ENCODE measurements at places on chromosomes 3 and 15.

GRCh38 chr15:43985976-43986680 lies 159.3 kb downstream of the WDR76 start:
- DNase-seq, result no peak

- no peak for DNase-seq
Measured at GRCh38 chr15:80207887-80208286, 44.1 kb downstream of the CTXND1 start.

DNA sequence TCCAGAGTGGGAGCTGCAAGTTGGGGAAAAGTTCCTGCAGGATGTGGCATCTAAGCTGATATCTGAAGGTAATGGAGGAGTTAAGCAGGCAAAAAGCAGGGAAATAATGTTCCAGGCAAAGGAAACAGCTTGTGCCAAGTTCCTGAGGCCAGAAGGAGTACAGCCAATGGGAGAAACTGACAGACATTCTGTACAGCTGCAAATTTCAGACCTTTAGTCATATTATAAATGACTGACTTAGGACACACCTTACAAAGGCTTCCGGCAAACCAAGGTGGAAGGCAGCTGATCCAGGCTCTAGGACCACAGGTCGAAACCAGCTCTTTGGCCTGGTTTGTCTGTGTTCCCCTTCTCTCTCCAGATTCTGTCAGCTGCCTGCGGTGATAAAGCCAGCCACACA lies 9.3 kb downstream of the WWTR1 start:
- DNase-seq, result no peak

GRCh38 chr3:51538115-51538458 lies 432 bp upstream of the RAD54L2 start:
- no peak for DNase-seq

DNA sequence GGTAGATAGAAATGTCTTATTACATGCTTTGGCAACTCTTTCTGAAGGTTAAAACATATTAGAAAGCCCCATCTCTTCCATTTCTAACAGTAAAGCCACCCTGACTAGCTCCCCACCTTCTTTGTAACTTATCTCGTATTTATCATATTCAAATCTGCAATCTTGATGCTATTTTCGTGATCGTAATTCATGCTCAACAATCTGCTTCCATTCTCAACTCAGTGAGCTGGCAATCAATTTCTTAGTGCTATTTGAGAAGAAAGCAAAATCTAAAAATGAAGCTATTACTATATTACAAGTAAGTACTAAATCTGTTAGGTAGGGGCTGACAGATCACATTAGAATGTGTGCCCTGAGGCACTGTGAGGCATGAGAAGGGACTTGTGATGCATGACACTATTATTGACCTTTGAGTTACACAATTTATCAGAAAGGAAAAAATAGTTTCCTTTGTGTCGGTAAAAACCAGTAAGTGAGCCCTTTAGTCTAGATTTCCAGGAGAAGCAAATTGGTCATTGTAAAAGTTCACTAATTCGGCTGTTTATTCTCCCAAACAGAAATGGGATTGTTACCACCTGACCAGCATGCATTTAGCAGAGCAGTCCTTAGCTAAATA lies 379.7 kb upstream of the CNTN6 start:
- DNase-seq, result no peak

DNA sequence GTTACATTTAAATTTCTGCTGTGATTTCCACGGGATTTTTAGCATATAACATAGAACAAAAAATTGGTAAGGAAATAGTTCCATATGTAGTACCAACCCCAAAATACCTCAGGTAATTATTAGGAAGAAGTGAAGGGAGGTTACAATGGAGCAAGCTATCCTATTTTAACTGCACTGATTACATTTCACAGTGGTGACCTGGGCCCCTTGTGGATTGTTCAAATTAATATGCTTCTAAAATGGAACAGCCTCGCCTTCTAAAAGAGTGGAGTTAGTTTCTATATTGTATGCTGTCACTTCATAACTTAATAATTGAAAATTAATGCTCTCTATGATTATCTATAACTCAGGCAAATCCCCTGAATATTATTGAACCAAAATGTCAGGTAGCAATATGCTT lies 651.7 kb upstream of the GBE1 start:
- DNase-seq, result no peak

- no peak for DNase-seq
Measured at GRCh38 chr3:151278230-151278629, at the start of gene P2RY14. Gene P2RY14 (minus strand): TSS chr3:151278542. CDS start chr3:151214316, 64,226 bp downstream.

- DNase-seq, result no peak
Measured at GRCh38 chr3:195133462-195133861, 137.5 kb downstream of the XXYLT1 start.

- no peak for DNase-seq
Measured at GRCh38 chr3:75886971-75887526, 101.7 kb upstream of the ZNF717 start.

GRCh38 chr3:4751029-4751501 lies 228.2 kb upstream of the BHLHE40 start:
- DNase-seq, result no peak

- DNase-seq, result no peak
Measured at GRCh38 chr3:178513546-178514380, 22.5 kb upstream of the KCNMB2 start.

GRCh38 chr3:158733656-158734055 lies 1.4 kb upstream of the RARRES1 start:
- no peak for DNase-seq

GRCh38 chr3:183192650-183193300 lies 30.2 kb upstream of the LAMP3 start:
- no peak for DNase-seq

DNA sequence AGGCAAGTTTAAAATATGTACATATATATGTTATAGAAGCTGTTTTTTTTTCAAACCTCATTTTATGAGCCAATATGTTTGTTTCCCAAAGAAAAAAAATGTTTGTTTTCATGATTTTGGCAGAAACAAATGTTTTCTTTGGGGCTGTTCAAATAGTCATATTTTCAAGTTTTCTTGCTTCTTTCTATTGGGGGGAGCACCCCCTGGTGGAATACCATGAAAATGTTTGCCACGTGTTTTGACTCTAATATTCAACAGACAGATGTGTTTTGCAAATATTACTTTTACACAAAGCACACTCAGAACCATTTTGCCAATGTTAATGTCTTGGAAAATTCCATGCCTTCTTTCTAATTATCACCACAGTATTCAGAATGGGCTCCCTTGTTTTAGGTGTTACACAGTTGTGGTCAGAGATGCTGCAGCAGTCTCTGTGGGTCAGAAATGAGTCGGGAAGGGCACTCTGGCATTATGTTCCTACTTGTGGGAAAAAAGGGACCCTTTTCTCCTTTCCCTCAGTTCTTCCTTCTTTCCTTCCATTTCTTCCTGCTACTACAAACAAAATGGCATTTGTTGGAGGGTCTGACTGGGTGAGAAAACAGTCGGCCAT lies 817.0 kb downstream of the TUSC7 start:
- DNase-seq, result no peak

- no peak for DNase-seq
Measured at GRCh38 chr15:33565094-33565493, 254.3 kb downstream of the RYR3 start.

DNA sequence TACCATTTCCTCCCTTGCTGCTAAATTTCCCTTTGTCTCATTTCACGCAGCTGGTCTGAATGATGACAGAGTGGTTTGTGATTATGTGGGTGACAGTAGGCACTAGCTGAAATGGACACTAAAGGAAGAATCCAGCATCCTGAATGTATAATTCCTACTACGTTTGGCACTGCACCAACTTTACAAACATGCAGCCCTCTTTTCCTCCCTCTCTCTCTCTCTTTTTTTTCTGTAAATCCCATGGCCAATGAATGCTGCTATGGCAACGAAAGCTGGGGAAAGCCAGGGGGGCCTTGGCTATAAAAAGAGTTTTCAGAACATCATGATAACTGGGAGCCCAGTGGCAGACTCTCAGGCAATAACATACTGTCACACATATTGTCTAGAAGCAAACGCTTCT lies 367.2 kb upstream of the AGTR1 start:
- no peak for DNase-seq

- DNase-seq, result no peak
Measured at GRCh38 chr3:197961582-197961945, 1.5 kb downstream of the LMLN start.

DNA sequence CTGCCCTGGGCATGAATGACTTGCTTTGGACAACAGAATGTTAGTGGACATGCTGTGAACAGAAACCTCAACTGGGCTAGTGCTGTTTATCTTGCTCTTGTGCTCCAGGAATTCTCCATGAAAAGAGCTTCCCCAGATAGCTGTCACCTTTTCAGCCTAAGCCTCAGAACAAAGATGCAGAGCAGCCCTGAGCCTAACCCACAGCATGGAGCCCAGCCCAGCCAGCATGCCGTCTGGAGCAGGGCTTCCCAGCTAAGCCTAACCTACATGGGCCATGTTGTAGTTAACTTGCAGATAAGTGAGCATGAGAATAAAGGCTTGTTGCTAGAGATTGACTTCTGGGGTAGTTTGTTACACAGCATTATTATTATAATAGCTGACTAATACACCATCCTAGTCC lies 48.9 kb downstream of the SCN5A start:
- DNase-seq, result no peak

DNA sequence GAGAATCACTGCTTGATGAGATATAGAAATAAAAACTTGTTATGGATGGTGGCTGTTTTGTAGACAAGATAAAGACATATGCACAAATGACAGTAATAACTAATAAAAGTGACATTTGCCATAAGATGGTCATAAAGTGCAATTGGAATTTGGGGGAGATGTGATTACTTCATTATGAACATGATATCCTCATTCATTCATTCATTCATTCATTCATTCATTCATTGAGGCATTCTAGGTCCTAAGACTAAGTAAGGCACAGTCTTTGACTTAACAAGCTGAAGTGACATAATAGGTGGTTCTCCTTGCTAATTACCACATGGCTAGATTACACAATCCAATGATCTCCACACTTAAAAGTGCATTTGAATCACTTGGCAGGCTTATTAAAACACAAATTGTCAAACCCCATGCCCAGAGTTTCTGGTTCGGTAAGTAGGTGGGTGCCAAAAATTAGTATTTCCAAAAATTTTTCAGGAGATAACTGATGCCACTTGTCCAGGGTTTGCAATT lies 18.9 kb downstream of the RAP2B start:
- no peak for DNase-seq

- DNase-seq, result no peak
Measured at GRCh38 chr3:194640829-194641228, 7.6 kb upstream of the TMEM44 start.

DNA sequence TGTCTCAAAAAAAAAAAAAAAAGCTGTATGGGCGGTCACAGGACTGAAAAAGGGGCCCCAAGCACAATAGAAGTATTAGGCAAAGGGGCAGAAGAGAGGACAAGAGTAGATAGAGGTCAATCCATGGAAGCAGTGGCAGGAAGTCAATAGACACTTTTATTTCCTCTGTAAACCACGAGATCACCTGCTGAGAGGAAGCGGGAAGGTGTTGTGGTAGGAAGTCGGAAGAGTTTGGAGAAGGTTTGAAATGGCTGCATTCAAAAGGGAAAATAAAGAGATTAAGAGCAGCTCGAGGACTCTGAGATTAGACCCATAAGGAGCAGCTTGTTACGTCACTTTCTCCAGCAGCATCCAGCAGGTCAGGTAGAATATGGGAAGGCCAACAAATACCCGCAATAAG lies 14.2 kb upstream of the ZNF148 start:
- no peak for DNase-seq

- DNase-seq, result no peak
Measured at GRCh38 chr15:43276563-43277200, 10.0 kb upstream of the TGM5 start.

GRCh38 chr3:44468572-44469520 lies 8.6 kb downstream of the ZNF445 start:
- DNase-seq, result no peak

GRCh38 chr3:183818706-183819624 lies 6.4 kb downstream of the MAP6D1 start:
- DNase-seq, result no peak

DNA sequence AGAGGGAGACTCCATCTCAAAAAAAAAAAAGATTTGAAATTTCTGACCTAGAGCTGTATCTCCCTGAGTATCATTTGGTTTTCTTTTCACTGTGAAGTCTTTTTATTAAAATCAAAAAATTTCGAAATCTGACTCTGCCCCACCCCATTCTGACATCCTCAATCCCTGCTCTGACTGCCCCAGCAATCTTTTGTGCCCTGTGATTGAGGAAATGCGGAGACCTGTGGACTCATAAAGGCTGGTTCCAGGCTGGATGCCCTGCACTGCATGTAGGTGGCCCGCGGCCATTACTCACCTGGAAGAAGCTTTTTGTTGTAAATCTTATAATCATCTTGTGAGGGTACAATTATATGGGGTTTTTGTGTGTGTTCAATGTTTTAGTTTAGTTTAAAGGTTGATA lies 147.3 kb upstream of the SEMA6D start:
- no peak for DNase-seq

GRCh38 chr3:110344897-110345767 lies 726.5 kb upstream of the NECTIN3 start:
- no peak for DNase-seq

- DNase-seq, result no peak
Measured at GRCh38 chr3:155602307-155602706, 142.6 kb downstream of the PLCH1 start.

DNA sequence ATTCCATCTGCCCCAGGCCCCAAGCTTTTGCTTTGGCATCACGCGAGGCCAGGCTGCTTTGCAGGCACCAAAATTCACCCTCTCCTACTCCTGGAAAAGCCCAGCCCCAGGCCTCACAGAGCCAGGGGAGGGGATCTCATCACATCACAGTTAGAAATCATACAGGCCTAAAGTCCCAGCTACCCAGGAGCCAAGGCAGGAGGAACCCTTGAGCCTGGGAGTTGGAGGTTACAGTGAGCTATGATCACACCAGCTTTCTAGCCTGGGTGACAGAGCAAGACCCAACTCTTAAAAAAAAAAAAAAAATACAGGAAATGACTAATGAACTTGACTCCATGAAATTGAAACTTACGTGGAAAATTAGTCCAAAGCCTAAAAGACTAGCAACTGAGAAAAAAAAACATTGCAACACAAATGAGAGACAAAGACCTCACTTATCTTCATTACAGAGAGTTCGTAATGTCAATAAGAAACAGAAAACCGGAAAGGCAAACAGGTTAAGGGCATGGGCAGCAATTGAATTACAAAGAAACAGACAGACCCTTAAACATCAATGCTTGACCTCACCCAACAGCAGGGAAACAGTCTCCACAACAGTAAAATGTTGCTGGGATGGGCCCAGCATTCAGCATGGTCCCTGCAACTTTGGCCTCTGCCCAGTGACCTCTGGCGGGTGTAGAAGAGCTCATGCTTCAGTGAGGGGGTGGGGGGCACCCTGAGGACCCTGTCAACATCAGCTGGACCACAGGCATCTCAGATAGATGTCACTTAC lies 151.5 kb downstream of the LRRK1 start:
- DNase-seq, result no peak

DNA sequence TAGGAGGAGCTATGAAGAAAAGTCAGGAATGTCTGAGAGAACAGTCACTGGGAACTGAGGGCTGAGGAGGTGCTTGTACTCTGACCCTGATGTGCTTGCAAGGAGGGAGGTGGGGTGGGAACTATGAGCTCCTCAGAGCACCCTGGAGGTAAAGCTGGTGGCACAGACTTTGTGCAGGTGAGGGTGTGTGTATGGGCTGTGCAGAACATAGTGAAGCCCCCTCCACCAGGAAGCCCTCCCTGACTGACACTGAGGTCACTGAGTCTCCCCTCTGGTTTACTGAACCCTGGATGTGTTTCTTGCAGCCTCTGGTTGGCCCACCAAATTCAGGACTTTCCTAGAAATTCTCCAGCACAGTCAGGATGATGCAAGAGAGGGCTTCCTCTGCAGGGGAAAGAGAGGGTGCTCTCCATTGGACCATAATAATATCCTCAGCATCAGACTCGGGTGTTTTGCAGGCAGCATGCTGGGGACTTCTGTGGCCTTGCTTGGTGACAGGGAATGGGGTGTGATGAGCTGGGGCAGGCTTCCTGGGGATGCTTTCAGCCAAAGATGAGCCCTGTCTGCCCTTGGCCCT lies 1.5 kb upstream of the ISLR start:
- DNase-seq, result no peak

All from CMK (cell line).